Aortic smooth muscle cell (primary cell): ENCODE measurements at places on chromosomes 7 and 10. TPM values are rescaled to one million over a fixed set of nuclear protein-coding genes. Genes with fewer than 3 reads are reported as not detected.

The MKX gene
- 0.25 TPM in 1 of 2 replicates, not detected in the other for total RNA-seq

The ZCCHC24 gene
- 26.3 and 29.3 TPM in 2 replicates for total RNA-seq

The TMEM270 gene
- not detected in 2 replicates for total RNA-seq

The GIMAP7 gene
- total RNA-seq, result 0.44 and 1.8 TPM in 2 replicates

The SFMBT2 gene
- total RNA-seq, result 1.2 and 3.4 TPM in 2 replicates

The DBF4 gene
- 10.3 and 10.4 TPM in 2 replicates for total RNA-seq

The CNTNAP2 gene
- total RNA-seq, result not detected in 2 replicates
